ENCODE measurements at places on chromosomes 11 and 22.

- no peak for DNase-seq
Measured at GRCh38 chr11:58691675-58692074, 40.1 kb downstream of the GLYAT start.

GRCh38 chr11:57474017-57474802 lies 13.9 kb downstream of the RTN4RL2 start:
- DNase-seq, result no peak

DNA sequence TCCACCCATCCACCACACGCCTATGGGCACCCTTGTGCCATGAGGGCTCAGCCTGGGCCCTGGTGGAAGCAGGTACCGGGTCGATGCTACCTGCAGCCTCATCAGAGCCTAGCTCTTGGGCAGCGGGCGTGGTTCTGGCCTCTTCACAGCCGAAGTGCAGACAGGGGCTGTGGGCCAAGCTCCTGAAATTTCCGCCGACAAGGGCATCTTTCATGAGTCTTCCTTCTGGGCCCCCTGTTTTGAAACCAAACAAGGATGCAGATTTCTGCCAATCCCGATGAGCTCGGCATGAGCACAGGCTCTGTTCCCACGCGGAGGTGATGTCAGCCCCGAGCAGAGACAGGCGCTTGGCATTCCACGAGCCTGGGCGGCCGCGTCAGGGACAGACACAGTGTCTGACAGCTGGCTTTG lies 22.6 kb upstream of the MGAT3 start:
- no peak for DNase-seq

GRCh38 chr22:45455621-45456020 lies 42.1 kb downstream of the RIBC2 start:
- no peak for DNase-seq

GRCh38 chr22:24040946-24041345 lies 29.8 kb downstream of the CABIN1 start:
- no peak for DNase-seq

DNA sequence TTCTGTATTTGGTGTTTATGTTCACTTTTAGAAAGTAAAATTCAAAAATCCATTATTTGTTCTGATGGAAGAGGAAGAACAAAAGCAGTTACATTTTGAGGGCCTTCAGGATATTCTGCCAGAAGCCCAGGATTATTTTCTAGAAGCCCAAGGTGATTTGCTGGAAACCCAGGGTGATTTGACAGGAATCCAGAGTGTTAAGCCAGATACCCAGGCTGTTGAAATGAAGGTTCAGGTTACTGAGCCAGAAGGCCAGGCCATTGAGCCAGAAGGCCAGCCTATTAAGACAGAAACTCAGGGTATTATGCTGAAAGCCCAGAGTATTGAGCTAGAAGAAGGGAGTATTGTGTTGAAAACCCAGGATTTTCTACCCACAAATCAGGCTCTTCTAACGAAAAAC lies 33.1 kb downstream of the CCDC15 start:
- no peak for DNase-seq

DNA sequence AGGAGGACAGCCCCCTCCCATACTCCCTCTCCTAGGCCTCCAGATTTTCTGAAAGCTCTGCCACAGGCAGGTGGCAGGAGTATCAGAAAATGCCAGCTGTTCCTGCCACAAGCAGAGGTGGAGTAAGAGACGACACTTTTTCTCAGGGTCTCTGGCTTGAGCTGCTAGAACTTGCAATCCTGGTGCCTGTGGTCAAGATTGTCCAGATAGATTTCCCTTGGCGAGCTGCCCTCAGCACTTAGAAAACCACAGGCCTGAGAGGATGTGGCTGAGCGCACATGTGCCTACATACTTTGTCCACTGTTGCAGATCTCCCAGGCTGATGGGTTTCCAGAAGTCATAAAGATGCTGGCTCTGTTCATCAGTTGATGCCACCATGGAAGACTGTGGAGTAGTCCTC lies 65.7 kb upstream of the NAV2 start:
- no peak for DNase-seq

DNA sequence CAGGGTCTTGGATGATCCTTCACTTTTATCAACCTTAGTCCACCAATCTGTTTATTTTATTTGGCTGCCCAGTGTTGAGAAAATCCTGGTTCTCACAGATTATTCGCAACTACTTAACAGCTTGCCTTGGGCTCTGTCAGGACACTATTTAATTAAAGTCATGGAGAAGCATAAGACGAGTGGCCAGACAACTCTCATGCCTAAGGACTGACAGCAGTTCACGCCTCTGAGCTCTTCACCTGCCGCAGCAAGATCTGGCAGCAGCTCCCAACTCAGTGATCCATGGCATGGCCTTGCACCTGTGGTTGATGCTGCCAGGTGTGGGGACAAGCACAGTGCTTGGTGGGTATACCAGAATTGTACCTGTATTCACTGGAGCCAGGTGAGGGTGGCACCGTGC lies 37.8 kb downstream of the HIRA start:
- DNase-seq, result no peak

DNA sequence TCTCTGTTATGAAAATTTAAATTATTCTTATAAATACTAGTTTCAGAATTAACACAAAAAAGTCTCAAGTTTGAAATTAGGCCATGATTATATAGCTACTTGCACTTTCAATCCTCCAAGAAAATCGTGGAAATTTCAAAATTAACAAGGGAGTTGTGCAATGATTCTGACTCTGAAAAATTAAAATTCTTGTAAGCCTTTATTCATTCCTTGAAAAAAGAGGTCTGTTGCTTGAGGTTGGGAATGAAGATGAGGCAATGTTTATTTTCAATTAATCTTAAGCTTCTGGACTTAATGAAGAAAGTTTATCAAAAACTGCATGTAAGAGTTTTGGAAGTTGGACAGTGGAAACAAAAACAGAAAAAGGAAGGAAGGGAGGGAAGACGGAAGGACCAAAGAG lies 128.2 kb upstream of the FIBIN start:
- DNase-seq, result no peak

DNA sequence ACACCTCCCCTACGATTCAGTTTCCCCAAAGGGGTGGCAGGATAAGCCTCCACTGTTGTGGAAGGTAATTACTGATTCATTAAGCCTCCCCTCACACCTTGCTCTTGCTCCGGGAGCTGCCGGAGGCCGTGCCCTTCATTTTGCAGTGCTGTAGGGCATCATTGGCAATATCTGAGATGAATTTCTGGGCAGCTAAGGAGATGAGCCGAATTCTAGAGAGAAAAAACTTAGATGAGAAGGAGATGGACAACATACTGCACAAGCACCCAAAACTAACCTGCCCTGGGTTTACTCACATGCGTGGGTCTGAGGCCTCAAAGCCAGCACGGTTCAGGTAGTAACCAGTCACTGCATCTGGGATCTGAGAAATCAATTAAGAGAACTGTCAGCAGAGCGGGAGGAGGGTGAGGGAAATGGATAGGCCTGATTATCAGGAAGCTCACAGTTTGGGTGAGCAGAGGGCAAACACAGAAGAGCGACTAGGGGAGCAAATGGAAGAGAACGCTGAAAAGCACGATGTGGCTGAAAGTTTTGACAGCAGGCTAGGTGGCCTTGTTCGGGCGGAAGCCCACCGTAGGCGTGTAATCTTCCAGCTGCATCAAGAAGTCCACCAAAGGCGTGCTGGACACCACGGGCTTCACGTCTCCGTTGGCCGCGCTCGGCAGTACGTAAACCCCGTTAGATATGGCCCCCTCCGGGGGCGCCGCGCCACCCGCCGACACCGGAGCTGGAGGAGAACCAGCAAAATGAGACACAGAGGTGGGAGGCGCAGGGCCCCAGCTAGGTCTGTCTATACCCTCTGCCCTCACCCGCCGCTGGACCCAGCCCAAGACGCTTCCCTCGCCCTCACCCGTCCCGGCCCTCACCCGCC lies 689 bp downstream of the TAF10 start:
- no peak for DNase-seq

DNA sequence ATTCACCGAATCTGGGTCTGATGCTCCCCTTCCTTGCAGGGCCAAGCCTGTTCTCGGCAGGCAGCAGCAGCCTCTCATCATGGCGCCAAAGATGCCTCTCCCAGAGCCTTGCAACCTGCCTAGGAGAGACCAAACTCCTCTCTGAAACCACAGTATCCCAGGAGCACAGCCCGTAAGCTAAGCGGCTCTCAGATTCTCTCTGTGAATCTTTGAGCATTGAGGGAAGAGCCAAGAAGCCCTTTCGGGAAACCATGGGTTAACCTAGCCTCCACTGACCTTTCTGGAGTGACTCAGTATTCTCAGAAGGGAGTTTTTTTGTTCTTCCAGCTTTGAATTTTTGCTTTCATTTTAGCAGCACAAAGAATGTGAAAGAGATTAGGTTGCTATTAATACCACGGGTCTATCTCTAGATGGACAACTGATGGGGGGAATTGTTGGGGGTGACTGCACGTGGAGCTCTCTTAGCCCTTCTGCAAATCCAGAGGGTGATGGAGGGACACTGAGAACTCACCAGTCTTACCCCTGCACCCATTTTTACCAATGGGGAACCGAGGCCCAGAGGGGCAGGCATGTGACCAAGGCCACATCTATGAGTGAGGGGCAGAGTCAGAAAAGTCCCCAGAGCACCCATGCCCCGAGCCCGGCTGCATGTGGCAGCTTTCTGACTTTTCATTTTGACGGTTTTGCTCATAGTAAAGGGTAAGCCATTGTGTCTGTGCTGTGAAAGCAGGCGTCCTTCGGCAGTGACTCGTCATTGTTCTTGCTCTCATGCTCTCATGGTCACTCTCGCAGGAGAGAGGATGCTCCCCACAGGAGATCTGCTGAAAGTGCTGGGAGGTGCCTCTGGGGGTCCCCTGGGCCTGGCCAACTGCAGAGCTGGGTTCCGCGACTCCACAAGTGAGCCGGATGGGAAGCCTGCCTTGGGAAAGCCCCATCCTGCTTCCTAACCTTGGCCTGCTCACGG lies 36.0 kb downstream of the IRAG1 start:
- DNase-seq, result no peak

GRCh38 chr11:64903291-64903833 lies 13.6 kb downstream of the ATG2A start:
- no peak for DNase-seq

DNA sequence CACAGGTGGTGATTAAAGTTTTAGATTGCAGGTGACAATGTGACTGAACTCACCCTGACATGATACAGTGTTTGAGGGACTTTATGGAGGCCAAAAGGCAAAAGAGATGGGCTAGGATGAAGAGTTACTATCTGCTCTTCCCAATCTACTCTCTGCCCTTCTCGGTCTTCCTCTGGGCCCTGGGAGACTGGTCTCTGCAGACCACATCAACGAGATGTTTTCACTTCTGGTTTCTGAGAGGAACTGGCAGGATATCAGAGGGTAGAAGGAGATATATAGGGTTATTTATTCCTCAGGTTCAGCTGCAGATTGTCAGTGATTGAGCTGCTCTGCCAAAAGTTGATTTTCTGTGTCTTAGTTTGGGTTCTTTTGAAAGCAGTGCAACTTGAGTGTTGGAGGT lies 32.4 kb upstream of the CD44 start:
- DNase-seq, result no peak

GRCh38 chr11:113896156-113896879 lies 8.3 kb upstream of the HTR3B start:
- DNase-seq, result no peak

- DNase-seq, result no peak
Measured at GRCh38 chr11:79600711-79601110, 159.9 kb upstream of the TENM4 start.

- DNase-seq, result no peak
Measured at GRCh38 chr22:39724390-39724789, 153.8 kb downstream of the CACNA1I start.

DNA sequence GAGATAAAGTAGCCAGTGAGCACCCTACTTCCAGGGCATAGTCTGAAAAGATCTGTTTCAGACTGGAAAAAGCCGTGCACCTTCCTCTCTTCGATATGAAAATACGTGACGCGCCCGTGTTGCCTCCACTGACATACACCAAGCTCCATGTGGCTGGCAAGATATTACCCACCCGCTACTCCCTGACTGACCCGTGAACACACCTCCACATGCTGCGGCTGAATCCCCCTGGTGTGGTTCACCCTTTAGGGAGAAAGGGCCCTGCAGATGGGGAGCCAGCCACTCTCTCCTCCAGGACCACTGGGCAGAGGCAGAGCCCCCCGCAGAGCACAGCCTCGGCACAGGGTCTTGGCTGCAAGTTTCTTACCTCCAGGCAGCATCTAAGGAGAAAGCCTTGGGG lies 245.0 kb downstream of the BRD1 start:
- DNase-seq, result no peak

GRCh38 chr11:83818349-83818748 lies 532.2 kb upstream of the CCDC90B start:
- DNase-seq, result no peak

- DNase-seq, result no peak
Measured at GRCh38 chr22:26357813-26358212, 71.2 kb upstream of the ASPHD2 start.

GRCh38 chr22:50656122-50657070 lies 16.2 kb upstream of the SHANK3 start:
- no peak for DNase-seq

GRCh38 chr11:94933223-94934130 lies 39.9 kb downstream of the CWC15 start:
- DNase-seq, result no peak

GRCh38 chr22:37098976-37099591 lies 10.4 kb downstream of the TMPRSS6 start:
- no peak for DNase-seq

DNA sequence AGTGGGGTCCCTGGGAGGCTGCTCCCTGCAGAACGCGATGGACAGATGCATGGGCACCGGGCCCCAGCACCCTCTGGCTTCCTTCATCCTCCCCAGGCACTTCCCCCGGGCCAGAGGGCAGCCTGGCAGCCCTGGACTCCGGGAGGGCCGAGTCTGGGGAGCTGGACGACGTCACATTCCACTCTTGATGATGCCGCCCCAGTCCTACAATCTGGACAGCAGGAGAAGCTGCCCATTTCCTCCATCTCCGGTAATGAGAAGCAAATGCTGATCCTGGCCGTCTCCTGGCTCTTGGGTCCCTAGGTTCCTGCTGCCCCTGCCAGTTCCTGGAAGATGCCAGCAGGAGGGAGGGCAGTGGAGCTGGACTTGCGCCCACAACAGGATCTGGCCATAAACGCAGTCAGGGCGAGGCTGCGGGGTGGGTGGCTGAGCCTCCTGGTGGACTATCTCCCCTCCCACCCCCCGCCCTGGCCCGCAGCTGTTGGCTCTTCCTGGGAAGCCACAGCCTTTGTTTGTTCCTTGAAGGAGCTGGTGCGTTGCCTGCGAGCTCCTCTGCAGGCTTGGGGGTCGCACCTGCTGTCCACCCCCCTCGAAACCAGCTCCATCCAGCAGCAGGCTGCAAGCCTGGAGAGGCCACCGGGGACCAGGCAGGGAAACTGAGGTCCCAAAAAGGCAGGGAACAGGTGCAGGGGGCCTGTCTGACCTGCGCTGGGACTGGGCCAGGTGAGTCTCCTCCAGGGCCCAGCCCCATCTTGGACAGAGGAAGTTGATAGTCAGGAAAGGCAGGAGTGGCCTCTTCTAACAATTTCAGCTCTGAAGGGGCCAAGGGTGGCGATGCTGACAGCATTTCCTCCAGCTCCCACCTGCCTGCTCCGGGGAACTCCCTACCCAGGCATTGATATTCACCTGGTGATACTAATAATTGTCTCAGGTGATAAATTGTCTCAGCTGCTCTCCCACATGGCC lies 17.9 kb upstream of the MUC6 start:
- DNase-seq, result no peak
